ENCODE measurements at places on chromosomes 1 and 21. TPM values are rescaled to one million over a fixed set of nuclear protein-coding genes. Genes with fewer than 3 reads are reported as not detected.

The LRRN2 gene
- not detected for polyA plus RNA-seq

The KRTAP7-1 gene
- polyA plus RNA-seq: not detected

The OPTC gene
- polyA plus RNA-seq: not detected

The NT5C1A gene
- not detected for polyA plus RNA-seq

The KRTAP19-3 gene
- not detected for polyA plus RNA-seq

The NPHP4 gene
- polyA plus RNA-seq: 4.4 TPM

The ZNF436 gene
- 6.5 TPM for polyA plus RNA-seq
